GM12878 (cell line): ENCODE measurements at places on chromosomes 6 and 20. TPM values are rescaled to one million over a fixed set of nuclear protein-coding genes. Genes with fewer than 3 reads are reported as not detected.

DNA sequence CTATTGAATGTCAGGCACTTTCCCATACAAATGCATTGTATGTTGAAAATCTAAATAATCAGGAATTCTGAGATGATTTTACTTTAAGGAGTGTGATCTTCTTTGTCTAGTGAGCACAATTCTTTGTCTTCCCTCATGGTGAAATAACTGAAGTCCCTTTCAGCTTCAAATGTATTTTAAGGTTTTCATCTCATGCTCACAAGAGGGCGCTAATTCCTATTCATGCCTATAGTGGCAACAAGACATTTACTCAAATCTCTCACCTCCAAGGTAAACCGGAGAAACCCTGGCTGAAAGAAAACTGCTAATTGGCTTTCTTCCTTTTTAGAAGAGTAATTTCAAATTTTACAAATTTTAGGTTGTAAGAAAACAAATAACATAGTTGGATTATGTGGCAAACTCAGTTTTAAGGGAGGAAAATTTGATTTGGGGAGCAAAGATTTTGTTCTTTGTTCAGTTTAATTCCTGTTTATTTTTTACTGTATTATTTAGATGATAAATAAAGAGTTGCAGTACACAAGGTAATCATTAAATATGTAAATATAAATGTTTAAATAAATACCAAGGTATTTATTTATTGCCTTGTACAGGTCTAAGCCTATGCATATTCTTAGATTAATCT is 69.1 kb downstream of the SLC35F1 start:
- no peak for DNase-seq

Gene DUSP15
- 2.5 and 3.2 TPM in 2 replicates for total RNA-seq

- no peak for DNase-seq
Observed at GRCh38 chr6:3726421-3726820, 25.1 kb downstream of the PXDC1 start.

GRCh38 chr6:12336121-12336971 is 46.2 kb downstream of the EDN1 start:
- no peak for DNase-seq

Gene TRIM38
- total RNA-seq = 12.3 and 13.0 TPM in 2 replicates

DNA sequence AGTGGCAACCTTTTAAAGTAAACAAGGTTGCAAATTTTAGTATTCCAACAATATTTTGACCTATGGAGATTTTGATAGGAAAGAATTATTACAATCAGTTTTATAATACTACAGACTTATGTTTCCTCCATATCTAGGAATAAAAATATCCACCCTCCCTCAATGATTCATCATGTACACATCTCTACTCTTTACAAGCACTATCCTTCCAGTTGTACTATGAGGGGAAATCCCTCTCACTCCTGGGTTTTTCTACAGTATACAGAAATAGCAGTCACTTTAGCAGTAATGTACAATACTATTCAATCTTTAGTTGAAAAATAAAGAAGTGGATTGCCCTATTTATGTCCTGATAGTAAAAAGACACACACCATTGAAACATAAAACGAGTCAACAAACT is 46.3 kb upstream of the SCML4 start:
- no peak for DNase-seq

Gene GTSF1L
- 0.97 and 0.98 TPM in 2 replicates for total RNA-seq

DNA sequence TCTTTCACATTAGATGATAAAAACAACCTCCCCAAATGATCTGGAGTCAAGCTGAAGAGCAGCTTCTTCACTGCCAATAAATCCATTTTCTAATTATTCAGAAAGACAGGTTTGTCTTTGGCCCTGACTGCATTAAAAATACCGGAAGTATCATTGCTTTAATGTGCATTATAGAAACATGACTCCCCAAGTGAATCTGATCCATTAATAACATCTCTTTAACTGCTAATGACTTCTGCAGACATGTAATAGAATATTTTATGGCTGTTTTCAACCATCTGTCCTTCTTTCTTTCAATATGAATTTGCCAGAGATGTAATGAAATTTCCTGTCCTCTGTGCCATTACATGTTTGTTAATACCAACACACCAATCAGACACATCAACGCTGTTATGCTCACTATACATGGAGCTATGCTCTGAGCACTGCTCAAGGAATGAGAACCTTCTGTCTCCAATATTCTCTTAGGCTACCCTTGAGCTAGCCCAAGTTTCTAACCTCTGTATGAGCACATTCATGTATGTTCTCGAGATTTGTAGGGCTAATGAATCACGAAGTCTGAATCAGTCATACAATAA is 87.8 kb downstream of the LYRM4 start:
- DNase-seq = no peak

Gene CEP85L
- total RNA-seq = 8.7 and 9.1 TPM in 2 replicates

DNA sequence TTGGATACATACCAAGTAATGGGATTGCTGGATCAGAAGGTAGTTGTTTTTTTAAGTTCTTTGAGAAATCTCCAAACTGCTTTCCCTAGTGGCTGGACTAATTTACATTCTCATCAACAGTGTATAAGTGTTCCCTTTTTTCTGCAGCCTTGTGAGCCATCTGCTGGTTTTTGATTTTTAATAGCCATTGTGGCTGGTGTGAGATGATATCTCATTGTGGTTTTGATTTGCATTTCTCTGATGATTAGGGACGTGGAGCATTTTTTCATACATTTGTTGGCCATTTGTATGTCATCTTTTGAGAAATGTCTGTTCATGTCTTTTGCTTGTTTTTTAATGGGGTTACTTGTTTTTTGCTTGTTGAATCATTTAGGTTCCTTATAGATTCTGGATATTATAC is 34.8 kb downstream of the TOP1 start:
- DNase-seq = no peak

DNA sequence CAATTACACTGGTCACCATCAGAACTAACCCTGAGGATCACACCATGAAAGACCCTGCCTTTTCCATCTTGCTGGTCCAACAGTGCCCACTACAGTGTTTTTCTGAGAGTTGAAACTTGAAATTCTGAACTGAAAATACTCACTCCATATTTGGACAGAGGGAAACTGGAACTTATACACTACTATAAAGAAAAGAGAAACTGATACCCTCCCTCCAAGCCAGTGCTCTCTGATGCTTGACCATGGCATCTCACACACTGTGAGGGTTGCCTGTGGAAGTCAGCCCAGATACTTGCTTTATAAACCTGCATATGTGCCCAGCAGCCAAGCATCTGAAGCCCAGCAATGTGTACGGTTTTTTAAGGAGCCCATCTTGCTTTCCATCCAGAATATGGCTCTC is 108.7 kb downstream of the FOXA2 start:
- DNase-seq = peak; percentile 13

DNA sequence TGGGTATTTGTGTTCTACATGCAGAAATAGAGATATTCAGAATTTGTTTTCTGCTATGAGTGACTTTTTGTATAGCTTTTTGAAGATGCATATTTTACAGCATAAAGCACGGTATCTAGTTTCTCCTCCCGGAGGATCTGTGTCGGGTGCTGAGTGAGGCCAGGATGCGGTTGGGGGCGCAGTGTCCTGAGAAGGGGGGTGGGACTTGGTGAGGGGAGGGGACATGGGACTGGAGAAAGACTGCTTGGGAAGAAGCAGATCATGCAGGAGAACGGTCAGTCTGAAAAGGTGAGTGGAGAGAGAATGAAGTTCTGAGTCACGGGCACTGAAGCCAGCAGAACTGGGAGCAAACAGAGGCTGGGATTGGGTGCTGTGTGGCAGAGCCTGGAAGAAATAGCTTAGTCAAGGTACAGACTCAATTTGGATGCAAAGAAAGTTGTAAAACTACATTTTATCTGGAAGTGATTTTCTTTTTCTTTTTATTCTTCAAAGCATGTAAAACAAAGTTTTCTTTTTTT is 44.0 kb downstream of the STX11 start:
- no peak for DNase-seq

DNA sequence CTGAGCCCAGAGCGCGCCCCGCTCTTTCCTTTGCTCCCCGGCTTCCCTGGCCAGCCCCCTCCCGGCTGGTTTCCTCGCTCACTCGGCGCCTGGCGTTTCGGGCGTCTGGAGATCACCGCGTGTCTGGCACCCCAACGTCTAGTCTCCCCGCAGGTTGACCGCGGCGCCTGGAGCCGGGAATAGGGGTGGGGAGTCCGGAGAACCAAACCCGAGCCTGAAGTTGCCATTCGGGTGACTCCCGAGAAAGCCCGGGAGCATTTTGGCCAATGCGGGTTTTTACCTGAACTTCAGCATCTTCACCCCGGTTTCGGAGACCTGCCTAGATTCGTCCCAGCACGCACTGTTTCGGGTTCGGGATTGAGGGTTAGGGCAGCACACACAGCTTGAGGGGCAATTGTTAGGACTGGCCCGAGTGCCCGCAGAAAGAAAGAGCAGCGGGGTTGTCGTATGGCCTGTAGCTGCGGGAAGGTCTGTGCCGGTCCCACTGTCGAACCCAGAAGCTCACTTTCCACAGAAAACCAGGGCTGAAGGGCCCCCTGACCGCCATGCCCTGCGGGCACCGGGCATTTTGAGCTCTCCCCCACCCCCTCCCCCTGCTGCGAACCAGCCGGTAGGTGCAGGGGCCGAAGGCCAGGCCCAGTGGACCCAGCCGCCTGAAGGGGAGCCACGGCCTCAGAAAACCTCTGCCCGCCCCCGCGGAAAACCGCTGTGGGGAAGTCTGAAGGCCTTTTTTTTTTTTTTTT is 2.1 kb downstream of the FOXP4 start:
- no peak for DNase-seq

- DNase-seq = no peak
Observed at GRCh38 chr6:129510950-129511349, 199.0 kb downstream of the ARHGAP18 start.

DNA sequence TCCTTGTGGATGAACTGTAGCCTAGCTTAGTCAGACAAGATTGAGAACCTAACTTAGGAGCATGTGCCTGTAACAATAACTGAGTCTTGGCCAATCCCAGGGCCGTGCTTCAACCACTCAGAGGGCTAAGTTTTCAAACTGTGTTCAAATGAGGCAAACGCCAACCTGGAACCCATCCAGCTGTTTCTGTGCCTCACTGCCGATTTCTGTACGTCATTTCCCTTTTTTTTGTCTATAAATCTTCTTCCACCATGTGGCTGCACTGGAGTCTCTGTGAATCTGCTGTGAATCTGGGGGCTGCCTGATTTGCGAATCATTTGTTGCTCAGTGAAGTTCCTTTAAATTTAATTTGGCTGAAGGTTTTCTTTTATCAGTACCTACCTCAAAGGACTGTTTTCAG is 115.0 kb upstream of the CHD6 start:
- DNase-seq = no peak

DNA sequence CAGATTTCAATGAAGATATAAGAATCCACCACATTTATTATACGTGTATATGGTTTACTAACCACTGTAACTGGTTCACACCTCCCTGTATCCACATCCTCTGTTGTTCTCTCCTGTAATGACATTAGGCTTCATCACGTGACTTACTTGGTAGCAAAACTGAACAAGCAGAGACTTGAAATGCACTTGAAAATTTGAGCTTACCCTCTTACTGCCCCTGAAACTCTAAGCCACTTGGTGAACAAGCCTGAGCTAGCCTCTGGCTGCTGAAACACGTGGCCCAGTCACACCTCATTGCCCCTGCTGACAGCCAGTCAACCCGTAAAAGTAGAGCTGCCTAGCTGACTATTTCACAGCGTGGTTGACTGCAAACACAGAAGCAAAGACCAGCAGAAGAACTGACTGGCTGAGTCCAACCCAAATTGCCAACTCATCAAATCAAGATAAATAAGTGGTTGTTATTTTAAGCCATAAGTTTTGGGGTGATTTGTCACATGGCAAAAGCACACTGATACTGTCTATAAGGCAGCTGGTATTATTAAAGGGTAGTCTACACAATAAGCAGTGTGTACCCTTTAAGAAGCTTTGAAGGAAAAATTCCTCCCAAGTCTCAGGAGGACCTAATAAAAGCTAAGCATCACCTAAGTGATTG is 109.0 kb downstream of the RALGAPA2 start:
- peak; percentile 95 for DNase-seq

Gene FNDC11
- 0.72 and 0.77 TPM in 2 replicates for total RNA-seq
